ENCODE measurements at places on chromosomes 12 and 14. TPM values are rescaled to one million over a fixed set of nuclear protein-coding genes. Genes with fewer than 3 reads are reported as not detected.

The PRH2 gene
- 0.73 TPM for polyA plus RNA-seq

The HOXC12 gene
- not detected for polyA plus RNA-seq

The ERP27 gene
- 26.1 TPM for polyA plus RNA-seq

The SLCO1C1 gene
- polyA plus RNA-seq: 0.95 TPM

The RPS6KL1 gene
- polyA plus RNA-seq: 1.7 TPM

The P2RX7 gene
- 0.73 TPM for polyA plus RNA-seq

The ITGA7 gene
- 20.1 TPM for polyA plus RNA-seq

The RAD51AP1 gene
- 25.4 TPM for polyA plus RNA-seq

The VDR gene
- 5.7 TPM for polyA plus RNA-seq

The SMCO2 gene
- polyA plus RNA-seq: 1.4 TPM

DNA sequence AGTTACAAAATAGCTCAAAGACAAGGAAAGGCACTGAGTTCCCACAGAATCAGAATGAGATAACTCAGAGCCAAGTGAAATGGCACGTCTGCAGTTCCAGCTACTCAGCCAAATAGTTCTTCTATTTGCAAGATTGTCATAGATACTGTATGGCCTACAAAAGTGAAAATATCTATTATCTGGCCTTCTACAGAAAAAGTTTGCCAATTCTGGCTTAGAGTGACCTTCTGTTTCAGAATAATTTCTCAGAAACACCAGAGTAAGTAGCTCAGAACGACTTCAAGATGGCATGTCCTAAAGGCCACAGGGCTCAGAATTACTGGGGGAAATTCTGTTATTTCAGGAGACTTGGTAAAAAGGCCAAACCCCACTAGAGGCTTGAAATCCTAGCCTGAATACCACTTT, 10.7 kb upstream of the RTRAF start:
- no peak for DNase-seq

DNA sequence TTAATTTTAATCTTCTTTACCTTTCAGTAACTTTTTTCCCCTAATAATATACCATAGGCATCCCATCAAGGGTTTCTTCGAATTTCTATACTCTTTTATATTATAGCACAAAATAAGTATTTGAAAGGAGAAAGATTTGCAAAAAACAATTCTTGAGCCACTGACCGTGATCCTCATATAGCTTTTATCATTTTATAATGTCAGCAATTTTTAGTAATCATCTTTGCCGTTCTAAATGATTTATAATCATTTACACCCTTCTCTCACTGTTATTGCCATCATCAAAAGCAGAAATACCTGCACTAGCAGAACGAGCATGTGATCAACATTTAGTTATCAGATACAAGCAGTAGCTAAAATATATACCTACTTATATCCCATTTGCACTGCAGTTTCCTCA, 16.9 kb downstream of the PTPRQ start:
- no peak for DNase-seq

DNA sequence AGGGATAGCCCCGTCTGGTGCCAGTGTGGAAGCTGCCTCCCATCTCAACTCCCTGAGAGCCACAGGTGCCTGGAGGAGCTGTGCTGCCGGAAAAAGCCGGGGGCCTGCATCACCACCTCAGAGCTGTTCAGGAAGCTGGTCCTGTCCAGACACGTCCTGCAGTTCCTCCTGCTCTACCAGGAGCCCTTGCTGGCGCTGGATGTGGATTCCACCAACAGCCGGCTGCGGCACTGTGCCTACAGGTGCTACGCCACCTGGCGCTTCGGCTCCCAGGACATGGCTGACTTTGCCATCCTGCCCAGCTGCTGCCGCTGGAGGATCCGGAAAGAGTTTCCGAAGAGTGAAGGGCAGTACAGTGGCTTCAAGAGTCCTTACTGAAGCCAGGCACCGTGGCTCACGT, 25.5 kb upstream of the P2RX4 start:
- no peak for DNase-seq

- DNase-seq: no peak
These were observed 34.4 kb downstream of the SH2B3 start for GRCh38 chr12:111440152-111440551.

DNA sequence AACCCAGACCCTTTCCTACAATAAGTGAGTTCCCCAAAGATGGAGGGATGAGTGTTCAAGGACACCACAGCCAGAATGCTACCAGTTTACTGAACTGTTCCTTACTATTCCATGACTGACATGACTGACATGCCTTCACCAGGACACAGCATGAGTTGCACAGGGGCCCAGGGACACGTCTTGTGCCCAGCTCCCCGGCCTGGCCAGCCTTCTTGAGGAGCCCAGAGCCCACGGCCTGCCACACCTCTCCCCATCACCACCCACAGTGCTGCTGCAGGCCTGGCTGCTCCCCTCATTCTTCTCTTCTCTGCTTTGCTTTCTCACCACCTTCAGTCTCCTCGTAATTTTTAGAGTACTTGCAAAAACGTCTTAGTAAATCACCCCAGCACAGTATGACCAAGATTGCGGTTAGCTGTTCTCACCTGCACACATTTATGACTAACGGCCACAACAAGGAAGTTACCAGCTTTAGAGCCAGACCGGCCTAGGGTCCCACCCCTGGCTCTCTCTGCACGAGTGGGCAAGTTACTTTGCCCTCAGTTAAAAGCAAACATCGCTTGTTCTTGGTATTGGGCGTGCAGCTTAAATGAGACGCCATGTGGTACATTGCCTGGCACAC, 18.5 kb downstream of the PPP2R5E start:
- DNase-seq: no peak

GRCh38 chr12:16603916-16604575, 1.9 kb downstream of the LMO3 start:
- no peak for DNase-seq

GRCh38 chr12:22689876-22690275, 64.9 kb downstream of the ETNK1 start:
- no peak for DNase-seq

DNA sequence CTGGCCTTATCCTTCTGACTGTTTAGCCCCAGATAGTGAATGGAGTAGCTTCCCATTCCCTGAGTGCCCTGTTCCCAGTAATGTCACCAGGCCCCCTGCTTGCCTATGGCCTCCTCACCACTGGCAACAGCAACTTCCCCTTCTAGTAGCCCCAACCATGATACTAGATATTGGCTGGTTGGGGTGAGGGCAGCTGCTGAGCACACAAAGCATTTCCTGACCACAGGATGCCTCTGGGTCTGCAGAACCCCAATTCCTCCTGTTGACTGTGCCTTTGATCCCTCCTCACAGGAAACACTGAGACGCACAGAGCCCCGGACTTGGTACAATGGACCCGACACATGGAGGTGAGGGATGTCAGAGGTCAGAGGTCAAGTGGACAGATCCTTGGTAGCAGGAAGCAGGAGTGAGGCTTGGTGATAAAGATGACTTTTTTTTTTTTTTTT, 597 bp downstream of the SOAT2 start:
- DNase-seq: no peak

GRCh38 chr12:49541911-49542505, 3.2 kb downstream of the KCNH3 start:
- no peak for DNase-seq

DNA sequence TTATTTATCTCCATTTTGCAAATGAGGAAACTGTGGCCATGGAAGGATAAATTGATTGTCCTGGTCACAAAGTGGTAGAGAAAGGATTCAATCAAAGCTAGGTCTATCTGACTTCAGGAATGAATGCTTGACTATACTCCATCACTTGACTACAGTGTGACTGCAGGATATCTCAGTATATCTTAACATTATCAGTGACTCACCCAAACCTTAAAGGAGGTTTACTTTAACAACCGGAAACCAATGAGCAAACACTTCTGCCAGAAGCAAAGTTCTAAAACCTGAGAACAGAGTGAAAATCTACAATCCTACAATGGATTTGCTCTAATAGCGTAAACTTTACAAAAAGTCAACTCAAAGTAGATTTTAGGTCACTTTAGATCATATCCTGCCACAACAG, 277.0 kb downstream of the CEP128 start:
- DNase-seq: no peak

DNA sequence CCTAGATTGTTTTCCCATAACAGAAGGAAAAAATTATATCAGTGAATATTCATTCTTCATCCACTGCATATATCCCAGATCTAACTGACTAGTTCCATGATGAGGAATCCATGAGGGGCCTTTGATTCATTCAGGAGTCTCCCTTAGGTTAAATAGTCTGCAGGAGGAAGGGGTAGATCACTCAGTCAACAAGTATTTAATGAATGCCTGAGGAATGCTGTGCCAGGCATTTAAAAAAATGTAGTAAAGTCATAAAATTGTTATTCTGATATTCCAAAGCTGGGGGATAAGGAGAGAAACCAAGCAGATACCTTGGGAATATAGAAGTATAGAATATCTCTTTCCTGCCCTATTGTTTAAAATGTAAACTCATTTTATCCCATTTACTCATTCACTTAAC, 216.2 kb upstream of the CAND1 start:
- no peak for DNase-seq

DNA sequence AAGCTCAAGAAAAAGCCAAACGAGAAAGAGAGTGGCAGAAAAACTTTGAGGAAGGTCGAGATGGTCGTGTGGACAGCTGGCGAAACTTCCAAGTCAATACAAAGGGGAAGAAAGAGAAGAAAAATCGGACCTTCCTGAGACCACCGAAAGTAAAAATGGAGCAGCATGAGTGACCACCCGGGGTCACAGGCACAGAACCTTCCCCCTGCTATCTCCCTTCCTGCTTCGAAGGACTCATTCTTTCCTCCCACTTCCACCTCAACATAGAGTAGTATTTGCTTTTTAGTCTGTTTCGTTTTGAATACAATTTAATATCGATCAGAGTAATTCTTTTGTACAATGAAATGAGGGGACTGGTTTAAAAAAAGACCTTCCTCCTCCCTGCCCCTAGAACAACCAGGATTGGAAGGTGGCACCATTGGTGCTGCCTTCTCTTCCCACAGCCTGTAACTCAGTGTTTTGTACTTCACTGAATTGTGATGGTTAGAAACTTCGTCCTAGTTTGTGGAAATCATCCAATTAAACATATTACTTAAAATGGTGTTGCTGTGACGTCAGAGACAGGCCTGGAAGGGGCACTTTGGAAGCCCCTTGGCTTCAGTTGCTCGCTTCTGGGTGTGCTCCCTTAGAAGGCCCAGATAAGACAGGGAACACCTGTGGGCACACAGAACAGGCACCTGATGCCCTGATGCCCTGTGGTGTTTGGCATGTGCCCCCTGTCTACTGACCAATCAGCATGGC, 26.1 kb upstream of the NFKBIA start:
- DNase-seq: no peak

GRCh38 chr14:75081660-75082229, 12.3 kb downstream of the ZC2HC1C start:
- no peak for DNase-seq

DNA sequence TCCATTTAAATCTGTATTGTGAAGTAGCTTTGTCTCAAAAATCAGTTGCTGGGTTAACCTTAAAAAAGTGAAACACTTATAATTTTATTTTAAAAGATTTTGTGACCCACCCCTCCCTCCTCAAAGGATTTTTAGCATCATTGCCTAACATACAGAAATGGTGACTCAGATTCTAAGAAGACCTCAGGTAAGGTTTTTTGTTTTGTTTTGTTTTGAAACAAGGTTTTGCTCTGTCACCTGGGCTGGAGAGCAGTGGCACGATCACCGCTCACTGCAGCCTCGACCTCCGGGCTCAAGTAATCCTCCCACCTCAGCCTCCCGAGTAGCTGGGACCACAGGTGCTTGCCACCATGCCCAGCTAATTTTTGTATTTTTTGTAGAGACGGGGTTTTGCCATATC, 74.2 kb downstream of the GNS start:
- DNase-seq: no peak

DNA sequence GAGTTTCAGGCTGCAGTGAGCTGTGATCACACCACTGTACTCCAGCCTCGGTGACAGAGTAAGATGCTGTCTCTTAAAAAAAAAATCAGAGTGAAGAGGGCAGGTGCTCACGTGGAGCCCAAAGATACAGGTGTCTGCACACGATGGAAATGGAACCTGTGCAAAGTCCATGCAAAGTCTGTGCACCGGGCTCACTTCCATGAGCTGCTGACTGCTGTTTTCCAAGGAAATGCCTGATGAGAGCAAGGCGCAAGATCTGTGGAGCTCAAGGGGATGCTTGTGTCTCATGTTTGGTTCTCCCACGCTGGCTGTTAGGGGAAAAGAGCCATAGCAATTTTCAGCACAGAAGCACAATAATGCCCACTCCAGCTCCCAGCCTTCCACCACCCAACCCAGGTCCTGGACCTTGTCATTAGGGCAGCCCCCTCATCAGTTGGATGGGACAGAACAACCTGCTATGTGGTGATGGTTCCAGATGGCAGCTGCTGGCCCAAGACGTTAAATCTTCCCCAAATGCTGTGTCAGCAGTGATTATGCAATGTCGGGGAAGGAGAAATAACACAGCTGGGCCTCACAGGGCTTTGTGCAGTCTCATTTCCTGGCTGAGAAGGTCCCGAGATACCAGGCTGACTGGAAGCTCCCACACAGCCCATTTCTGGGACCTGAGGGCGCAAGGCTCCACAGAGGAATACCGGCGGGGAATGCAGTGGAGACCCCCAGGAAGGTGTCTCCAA, 27.9 kb upstream of the DICER1 start:
- DNase-seq: no peak

- DNase-seq: no peak
These were observed 121.9 kb downstream of the ADGRD1 start for GRCh38 chr12:131075611-131076010.

DNA sequence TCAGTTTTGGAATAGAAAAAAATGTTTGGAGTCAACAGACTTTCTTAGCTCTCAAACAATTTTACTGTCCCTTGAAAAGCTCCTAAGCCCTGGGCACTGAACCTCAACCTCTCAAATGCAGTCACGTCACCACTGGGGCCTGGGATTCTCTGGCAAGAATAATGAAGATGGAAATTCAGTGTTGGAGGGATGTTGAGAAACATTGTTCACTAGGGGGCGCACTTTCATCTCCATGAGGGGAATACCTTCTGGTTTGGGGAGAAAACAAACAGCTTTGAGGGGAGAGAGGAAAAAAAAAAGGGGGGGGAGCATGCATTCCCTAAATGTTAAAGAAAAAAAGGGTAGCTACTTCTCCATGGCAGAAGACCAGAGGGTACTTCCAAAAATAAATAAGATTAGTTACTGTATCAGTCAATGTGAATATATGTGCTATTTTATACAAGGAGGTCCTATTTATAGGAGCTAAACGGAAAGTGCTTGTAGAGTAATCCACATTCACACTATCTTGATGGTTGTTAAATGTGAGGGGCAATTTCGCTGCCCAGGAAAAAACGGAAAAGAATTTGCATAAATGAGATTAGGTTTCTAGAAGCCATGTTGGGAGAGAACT, 5.8 kb upstream of the TBPL2 start:
- no peak for DNase-seq
